ENCODE measurements at places on chromosomes 6 and 20.

DNA sequence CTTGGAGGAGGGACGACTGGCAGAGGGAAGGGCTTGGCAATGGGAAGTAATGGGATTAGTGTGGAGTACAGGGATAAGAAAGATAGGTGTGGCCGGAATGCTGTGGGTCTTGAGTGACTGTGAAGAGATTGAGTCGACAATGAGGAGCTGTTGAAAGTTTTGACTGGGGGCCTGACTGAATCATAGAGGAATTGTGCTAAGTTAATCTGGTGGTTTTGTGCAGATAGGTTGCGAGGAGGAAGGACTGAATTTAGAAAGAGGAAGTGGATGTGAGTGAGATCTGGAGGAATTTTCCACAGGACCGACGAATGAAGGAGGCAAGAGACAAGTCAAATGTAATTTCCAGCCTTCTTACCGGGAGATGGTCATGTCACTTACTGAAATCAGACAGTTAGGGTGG lies 143.9 kb upstream of the RALGAPA2 start:
- no peak for DNase-seq

DNA sequence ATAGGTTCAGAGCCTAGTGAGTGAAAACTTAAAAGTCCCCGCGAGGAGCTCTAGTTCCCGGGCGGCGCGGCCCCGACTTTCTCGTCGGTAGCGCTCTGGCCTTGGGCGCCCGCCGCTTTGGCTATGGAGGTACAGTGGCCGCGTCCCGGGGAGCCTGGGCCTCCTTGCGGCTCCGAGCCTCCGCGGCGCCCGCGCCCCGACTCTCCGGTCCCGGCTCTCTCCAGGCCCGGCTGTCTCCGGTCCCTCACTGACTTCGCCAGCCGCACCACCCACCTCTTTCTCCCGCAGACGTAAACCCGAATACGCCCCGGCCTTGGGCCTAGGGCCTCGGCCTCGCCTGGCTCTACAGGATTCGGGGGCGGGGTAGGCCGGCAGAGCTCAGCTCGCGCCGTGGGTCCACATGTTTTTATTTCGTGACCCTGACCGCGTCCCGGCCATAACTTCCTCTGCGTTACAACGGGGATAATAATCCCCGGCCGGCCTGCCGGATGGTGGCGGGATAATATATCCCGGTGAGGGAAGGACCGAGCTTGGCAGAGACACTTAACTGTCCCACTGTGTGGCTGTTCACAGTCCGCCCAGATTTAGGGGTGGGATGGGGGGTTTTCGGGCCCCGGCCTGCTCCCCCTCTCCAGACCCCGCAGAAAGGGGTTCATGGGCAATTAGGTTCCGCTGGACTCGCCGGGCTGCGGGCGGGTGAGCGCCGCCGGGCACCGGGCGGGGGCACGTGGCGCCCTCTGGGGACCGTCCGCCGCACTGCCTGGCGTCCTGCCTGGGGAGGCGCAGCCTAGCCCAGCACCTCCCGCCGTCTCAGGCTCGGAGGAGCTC lies 10.0 kb upstream of the TBX18 start:
- no peak for DNase-seq

GRCh38 chr6:68160348-68160747 lies 474.7 kb upstream of the ADGRB3 start:
- no peak for DNase-seq

DNA sequence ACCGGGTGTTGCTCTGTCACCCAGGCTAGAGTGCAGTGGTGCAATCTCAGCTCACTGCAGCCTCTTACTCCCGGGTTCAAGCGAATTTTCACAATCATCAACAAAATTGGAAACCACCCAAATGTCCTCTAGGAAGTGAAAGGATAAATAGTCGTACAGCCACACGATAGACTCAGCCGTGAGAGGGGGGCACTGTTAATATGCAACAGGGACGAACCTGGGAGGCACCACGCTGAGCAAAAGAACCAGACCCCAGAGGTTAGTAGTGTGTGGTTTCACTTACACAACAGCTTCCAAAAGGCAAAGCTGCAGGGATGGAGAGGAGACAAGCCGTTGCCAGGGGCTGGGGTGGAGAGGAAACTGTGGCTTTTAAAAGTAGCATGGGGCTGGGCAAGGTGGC lies 30.1 kb upstream of the NTSR1 start:
- DNase-seq: no peak

GRCh38 chr6:69265706-69266105 lies 531.1 kb downstream of the LMBRD1 start:
- no peak for DNase-seq

GRCh38 chr20:35776513-35777101 lies 4.8 kb downstream of the PHF20 start:
- no peak for DNase-seq

GRCh38 chr20:53804920-53805894 lies 211.6 kb upstream of the ZNF217 start:
- no peak for DNase-seq

DNA sequence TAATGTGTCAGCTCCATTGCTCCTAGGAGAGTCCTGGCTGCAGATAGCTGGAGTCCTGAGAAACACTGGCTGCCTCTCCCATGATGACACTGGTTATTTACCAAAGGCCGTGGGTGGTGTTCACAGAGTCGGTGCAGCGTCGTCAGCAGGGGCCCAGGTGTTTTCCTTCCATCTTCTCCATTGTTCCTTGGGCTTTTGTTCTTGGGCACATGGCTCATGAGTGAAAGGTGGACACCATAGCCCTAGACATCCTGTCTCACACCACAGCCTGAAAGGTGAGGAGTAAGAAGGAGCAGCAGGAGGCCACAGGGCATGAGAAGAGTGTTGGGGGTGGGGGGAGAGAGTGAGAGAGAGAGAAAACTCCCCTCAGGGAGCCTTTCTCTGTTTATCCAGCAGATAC lies 9.1 kb downstream of the CST5 start:
- no peak for DNase-seq

Data from stimulated activated CD8-positive, alpha-beta memory T cell treated with anti-CD3 and anti-CD28 coated beads, Interleukin-15, amount 100 ng/mL, for 24 hours (primary cell).